ENCODE measurements at places on chromosomes 3 and 15.

GRCh38 chr3:23592961-23593931, 212.5 kb upstream of the UBE2E1 start:
- DNase-seq, result no peak

DNA sequence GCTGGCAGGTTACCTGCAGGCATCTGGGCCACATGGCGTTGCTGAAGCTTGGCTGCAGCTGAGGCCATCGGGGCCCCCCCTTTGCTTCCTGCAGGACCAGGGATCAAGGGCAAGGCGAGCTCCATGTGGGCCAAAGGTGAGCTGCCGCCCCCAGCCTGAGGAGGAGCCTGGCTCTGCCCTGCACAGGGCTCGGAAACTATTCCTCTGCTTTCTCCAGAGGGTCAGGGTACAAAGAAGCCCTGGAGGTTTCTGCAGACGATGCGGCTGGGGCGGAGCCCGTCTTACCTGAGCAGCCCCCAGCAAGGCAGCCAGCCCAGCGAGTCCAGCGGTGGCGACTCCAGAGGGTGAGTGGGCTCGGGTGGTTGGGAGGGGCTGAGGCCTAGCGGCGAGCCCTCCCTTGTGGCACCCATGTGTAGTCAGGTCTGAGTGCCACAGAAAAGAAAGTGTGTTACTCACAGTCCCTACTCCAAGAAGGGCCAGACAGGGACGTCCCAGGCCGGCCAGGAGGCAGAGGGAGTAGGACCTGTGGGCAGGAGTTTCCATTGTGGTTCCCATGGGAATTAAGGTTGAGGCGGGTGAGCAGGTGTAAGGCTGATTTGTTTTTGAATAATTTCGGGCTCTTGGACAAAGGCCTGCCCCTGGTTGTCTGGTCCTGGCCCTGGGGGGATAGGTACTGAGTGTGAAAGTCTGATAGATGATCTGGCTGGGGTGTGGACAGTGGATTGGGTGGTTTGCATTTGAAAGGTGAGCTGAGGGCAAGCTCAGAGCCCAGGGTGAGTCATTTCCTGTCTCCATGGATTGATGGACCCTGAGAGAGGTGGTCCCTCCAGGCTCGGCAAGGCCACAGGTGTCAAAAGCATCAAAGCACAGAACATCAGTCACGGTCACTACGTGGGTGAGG, 25.4 kb downstream of the CFAP100 start:
- DNase-seq, result peak; percentile 17

- DNase-seq, result no peak
Observed at GRCh38 chr3:140505213-140505612, 172.7 kb upstream of the TRIM42 start.

- DNase-seq, result no peak
Observed at GRCh38 chr3:151556596-151556995, 95.7 kb upstream of the IGSF10 start.

DNA sequence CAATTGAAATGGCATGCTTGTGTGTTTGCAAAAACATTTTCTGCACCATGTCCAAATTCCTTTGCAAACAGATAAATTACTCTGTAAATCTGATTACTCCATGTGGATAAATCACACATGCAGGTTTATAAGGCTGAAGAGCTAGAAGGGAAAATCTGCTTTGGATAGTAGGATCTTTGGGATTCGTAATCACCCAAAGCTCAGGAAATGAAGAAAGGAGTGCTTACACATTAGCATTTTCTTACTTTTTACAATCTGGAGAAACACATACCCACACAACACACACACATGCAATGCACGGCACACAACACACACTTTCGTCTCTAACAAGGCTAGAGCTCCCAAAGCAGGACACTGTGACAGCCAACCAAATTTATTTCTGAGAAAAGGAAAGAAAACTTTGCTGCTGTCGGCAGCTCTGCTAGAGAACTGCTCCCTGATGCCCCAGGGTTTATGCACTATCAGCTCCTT, 2.1 kb downstream of the LSAMP start:
- no peak for DNase-seq

DNA sequence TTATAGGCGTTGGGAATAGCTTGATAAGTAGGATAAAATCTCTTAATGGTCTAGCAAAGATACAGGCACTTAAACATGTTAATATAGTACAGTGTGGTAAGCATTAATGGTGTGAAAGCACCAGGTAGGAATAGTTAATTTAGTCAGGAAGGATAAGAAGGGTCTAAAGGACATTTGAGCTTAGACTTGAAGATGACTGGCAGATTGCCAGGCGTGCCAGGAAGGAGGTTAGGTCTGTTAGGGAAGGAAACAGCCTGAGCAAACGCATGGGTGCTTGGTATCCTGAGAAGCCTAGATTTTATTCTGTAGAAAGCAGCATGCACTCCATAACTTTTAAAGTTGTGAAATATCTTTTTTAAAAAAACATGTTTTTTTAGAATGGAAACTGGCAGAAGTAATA, 17.7 kb downstream of the SEC62 start:
- no peak for DNase-seq

GRCh38 chr15:69141286-69141701, 19.1 kb upstream of the GLCE start:
- no peak for DNase-seq

DNA sequence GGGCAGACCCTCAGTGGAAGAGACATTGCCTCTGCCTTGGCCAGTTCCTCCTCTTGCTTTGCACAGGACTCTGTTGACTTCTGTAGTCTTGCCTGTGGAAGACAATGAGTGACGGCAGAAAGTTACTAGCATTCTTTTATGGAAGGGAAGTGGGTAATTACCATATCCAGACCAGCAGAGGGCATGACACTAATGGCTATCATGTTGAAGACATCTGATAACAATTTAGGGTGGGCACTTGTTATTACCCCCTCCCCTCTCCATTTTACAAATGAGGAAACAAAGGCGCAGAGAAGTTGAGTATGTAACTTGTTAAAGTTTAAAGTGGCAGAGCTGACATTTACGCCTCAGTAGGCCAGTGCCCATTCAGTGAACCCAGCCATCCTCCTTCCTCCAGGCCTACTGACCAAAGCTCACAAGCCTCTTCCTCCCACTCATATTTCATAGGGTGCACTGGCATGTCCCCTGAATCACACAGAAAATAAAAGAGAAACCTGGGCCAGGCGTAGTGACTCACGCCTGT, 48.2 kb upstream of the FMN1 start:
- no peak for DNase-seq

- peak; percentile 88 for DNase-seq
Observed at GRCh38 chr3:121517953-121518655, 27.7 kb downstream of the POLQ start.

DNA sequence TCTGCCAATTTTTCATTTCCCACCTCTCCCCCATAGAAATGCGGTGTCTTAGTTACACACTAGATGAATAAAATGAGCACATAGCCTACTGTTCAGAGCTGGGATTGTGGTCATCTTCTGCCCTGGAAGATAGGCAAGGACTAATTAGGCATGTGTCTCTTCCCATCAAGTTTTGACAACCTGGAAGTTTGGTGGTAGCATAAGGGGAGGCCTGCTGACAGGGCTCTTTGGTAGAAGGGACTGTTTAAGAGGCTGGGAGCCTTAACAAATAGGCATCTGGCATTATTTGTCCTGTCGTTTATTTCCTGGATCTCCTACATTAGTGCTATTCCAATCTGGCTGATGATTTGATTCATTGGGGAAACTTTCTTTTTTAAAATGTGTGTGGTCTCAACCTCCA, 512.3 kb downstream of the ZNF385D start:
- DNase-seq, result no peak

DNA sequence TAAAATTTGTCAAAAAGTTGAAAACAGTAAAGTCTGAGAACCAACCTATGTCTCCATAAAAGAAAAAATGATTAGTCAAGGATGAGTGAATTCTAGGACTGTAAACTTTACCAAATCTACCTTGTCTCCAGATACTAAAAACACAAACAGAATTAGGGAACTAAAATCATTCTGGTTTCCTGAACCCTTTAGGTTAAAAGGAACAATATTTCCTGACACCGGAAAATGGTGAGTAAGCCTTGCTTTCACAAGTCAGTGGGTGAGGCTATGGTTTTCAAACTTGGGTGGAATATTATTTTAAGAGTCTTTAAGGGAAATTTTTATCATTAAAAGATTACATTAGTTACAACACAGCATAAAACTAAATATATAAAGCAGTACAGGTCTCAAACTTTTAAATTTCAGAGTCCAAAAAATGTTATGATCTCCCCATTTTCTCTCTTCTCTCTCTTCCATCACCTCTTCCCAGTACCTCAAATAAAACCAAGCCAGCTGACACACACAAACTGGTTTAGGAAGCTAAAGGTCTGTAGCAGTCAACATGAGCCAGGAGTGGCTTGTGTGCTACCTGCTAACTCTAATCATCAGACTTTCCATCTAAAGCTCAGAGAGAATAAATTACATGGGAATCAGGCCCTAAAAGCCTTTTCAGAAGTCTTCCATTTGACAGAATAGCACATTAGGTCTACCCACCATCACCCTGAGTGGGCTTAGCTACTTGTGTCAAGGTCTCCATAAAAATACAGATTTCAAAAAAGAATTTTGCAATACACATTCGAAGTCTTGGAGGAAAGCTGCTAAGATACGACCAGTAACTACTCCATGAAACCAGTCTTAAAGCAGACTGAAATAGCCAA, 2.2 kb downstream of the SLC12A6 start:
- no peak for DNase-seq

DNA sequence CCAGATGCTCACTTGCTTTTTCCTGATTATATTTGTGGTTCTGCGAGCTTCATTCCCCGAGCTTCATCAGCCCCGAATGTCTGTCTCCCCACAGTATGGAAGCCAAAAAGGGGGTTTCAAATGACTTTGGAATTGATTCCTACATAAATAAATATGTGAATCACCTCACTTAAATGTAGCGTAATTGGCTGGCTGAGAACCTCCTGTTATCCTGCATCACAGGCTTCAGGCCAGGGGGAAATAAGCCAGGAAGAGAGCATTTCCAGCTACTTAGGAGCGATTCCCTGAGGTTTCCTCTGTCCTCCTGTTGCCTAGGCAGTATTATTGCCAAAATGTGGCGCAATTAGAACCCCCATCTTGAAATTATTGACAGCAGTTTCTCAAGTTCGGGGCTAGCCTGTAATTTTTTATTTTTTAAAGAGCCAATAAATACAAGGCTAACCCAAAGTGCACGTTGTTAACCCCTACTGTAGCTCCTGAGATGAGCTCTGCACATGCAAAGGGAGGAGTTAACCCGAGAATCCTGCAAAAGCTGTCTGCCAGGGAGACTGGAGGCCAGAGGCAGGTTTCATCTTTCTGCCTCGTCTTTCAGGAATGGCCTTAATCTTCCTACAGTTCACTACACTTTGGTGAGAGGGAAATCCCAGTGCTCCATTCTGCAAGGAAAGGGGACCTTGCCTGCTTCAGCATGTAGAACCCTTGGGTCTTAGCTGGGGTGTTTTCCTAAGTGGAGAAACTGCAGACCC, 148.2 kb downstream of the ADAMTS9 start:
- DNase-seq, result no peak

- DNase-seq, result no peak
Observed at GRCh38 chr15:41258750-41259471, 27.8 kb downstream of the CHP1 start.

DNA sequence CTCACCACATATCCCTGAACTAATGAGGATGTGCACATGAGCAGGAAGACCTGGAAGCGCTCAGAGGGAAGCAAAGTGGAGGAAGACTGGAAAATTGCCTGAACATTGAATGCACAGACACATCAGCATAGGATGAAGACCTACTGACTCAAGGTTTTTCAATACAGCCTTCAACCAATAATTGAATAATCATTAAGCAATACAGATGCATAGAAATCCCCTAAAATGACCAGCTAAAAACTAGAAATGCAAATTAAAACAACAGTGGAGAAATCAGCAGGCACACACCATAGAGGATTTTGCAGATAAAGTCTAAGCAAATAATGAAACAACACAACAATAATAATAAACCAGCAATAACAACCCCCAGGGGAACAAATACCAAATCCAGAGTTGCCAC, 80.4 kb downstream of the CEP152 start:
- no peak for DNase-seq

DNA sequence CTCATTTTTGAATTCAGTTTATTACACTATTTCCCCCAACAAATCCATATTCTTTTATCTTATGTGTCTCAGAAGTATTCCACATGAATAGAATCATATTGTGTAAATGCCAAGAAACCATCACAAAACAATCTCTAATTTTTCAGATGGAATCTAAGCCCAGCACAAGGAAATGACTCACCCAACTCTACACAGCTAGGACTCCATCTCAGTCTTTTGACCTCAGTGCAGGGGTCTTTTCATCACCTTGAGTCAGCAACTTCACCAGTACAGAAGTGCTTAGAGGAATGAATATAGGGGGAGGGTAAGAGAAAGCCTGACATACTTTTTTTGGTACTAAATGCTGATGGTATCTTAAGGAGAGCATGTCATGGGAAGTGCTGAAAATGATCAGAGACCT, 169.3 kb upstream of the LRRN1 start:
- DNase-seq, result no peak

DNA sequence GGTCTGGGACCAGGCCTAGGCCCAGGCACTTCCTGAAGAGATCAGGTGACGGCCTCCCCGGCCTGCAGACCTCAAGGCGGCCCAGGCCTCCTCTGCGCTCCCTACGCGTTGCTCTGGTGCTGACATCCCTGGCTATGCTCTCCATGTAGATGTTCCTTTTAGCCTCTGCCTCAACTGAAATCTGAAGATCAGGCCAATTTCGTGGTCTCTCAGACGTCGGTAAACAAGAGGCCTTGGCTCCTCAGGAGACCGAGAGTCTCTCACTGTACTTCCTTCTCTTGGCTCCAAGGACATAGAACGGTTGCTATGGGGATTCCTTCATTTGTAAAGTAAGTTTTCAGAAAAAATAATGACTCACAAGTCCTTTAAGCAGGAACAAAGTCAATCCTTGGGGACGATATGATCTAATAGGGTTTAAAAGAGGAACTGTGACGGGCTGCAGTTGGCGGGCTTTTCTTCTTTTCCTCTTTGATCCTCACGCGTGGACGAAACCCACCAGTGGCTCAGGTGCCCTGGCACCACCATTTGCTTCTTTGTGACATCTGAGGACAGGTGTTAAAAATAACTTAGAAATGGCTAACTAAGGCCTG, 55.6 kb upstream of the CGNL1 start:
- DNase-seq, result no peak

DNA sequence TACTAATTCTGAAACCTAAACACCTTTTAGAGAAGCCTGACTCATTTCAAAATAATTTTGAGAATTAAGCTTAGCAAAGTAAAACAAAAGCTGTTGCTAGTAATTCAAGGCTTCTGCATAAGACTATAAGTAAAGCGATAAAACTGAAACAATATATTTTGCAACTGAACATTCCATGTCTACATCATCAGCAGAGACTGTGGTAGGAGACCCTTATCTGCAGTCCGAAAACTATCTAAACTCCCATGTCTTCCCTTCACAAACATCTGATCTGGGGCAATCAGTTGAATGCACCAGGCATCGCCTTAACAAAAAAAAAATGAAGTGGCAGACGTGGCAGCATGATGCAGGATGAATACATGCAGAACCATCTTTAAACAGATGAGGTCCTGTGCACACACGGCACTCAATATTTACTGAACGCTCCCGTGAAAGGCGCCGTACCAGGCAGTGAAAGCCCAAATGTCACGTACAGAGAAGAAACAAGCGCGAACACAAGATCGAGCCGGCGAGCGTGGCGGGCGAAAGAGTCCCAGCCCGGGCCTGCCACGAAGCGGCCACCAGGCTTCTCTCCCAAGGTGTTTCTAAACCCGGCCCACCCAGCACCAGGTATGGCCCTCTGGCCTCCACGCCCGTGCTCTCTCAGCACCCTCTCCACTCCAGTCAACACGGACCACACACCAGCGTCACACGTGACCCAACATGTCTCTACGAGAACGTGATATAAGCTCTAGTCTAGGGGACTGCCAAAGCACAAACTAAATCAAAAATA, 63.0 kb downstream of the CHSY1 start:
- no peak for DNase-seq

- DNase-seq, result no peak
Observed at GRCh38 chr15:77474310-77474988, 53.8 kb downstream of the HMG20A start.

All from NCI-H526 treated with DMSO at 0.1 percent for 48 hours (cell line).